CD14-positive monocyte (primary cell): ENCODE measurements at places on chromosomes 1 and 21.

GRCh38 chr1:15668089-15668754 is 15.9 kb upstream of the PLEKHM2 start:
- no peak for DNase-seq

- DNase-seq = no peak
Observed at GRCh38 chr1:21439345-21439720, 604 bp upstream of the NBPF3 start.

- no peak for DNase-seq
Observed at GRCh38 chr1:25804244-25804963, 4.4 kb downstream of the SELENON start.

DNA sequence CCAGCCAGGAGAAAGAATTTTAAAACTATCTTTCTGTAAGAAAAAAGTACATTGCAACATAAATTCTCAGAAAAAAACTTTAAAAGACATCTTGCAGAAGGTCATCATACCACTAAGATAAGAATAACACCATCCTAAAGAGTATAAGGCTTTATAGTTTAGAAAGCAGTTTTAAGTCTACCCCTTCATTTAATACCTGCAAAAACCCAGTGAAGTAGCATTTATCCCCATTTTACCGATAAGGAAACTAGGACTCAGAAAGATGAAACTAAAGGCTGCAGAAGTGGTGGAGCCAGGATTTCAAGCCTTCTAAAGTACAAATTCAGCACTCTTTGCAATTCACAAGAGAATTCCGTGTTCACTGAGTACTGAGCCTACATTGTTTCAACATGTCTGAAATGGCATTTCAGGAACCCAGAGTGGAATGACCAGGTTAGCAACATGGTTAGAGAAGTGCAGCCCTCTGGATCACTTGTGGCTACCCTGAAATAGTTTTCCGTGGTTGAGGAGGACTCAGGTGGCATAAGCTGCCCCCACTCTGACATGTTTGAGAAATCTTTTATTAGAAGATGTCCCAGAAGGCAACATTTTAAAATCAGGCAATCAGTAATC is 6.7 kb downstream of the MYCL start:
- no peak for DNase-seq

GRCh38 chr1:22349362-22350043 is 102.1 kb upstream of the ZBTB40 start:
- DNase-seq = no peak

GRCh38 chr1:18234790-18235242 is 127.2 kb downstream of the IGSF21 start:
- peak; percentile 8 for DNase-seq

- DNase-seq = no peak
Observed at GRCh38 chr1:86823821-86824500, 90.0 kb downstream of the SELENOF start.

DNA sequence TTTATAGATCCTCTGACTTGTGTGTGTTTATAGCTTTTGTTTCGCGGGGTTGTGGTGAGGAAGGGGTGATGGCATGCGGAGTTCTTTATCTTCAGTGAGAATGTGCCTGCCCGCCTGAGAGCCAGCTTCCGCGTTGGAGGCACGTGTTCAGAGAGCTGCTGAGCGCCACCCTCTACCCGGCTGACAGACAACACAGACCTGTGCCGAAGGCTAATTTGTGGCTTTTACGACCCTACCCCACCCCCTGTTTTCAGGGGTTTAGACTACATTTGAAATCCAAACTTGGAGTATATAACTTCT is 14.4 kb upstream of the CD101 start:
- no peak for DNase-seq

DNA sequence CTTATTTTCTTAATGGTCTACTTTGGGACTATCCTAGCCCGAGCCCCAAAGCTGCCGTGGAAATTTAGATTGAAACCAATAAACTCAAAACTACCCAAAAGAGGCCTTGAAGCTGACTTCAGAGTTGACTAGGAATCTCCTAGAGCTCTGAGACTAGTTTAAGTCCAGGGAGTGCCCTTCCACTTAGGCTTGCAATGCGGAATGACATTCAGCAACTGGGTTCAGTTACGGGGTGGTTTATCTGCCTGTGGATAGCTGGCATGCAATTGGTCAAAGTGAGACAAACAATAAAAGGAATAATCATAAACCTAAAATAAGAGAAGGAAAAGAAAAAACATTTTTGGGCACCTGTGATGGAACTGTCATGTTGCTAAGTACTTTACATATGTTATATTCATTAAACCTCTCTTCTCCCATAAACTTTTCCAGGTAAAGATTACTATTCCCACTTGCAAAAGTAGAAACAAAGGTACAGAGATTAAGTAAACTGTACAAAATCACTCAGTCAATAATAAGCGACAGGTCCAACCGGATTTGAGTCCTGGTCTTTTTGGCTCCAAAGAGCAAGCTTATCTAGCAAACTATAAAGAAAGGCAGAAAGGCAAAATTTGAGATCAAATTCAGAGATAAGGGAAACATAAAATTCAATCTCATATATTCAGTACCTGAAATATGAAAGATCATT is 56.5 kb downstream of the GPATCH2 start:
- DNase-seq = no peak

DNA sequence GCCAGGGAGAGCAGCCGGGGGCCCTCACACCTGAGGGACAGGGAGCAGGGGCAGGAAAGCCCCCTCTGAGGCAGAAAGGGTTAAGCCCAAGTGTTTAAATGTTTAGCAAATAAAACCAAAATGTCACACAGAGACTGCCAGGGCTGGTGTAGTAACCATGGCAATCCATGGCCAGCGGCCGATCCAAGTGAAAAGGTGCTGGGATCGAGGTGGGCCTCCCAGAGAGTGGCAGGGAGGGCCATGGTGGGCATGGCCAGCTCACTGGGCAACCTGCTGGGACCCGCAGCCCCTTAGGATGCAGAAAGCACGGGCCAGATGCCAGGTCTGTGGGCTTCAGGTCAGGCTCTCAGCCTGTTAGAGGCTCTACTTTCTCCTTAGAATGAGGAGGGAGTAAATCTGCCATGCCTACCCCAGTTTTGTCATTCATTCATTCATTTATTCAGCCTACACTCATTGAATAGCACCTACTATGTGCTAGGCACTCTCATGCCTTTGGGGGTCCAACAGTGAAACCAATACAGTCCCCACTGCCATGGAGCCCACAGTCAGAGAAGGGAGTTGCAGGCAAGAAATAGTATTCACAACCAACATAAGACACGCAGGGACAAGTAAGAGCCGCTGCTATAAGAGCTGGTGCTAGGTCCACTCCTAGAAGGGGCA is 56.1 kb downstream of the KCNN3 start:
- no peak for DNase-seq

- DNase-seq = no peak
Observed at GRCh38 chr1:2861988-2862813, 60.7 kb upstream of the TTC34 start.

- no peak for DNase-seq
Observed at GRCh38 chr1:145692785-145693443, 14.3 kb downstream of the PDZK1 start.

DNA sequence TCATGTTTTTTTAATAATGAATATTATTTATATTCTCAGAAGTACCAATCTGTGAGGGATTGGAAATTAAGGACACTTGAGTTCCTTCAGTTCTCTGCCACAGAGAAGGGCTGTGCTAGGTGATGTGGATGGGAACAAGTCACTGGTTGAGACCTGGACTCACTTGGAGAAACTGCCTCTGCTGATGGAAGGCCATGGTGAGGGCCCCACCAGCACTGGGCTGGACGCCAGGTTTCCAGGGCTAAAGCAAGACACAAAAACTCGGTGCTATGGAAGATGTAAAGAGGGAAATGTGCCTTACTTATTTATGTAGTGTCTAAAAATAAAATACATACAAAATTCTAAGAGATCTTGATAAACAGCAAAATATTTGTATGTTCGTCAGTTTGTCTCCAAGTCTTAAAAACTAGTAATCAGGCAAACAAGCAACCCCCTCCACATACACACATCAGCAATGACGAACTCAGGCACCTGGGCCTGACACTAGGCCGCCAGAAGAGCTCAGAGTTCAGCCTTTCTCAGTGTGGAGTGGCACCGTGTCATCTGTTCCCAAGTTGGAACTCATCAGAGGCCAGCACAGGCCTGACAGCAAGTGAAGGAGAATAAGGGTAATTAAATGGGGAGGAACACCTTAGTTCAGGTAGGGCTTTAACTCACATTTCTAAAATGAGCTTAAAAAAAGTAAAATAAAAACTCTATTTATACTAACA is 19.6 kb downstream of the SIPA1L2 start:
- DNase-seq = no peak

DNA sequence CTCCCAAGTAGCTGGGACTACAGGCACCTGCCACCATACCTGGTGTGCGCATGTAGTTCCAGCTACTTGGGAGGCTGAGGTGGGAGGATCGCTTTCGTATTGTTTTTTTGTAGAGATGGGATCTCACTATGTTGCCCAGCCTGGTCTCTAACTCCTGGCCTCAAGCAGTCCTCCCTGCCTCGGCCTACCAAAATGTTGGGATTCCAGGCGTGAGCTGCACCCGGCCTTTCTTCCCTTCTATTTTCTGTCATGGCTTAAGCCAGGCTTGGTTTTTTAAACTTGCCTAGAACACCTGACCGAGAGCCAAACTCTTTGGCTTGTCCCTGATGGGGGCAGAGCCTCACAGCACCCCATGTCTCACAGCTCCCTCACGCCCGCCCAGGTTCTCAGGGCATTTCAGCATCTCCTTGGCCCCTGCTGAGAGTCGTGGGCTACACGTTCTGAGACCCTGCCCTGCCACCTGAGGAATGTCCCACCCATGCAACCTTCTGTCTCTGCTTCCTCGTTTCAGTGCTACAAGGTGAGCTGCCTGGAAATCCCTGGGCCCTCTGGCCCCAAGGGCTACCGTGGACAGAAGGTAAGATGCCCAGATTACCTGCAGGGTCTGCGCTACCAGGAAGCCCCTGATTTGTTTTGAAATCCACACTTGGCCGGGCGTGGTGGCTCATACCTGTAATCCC is 15.7 kb downstream of the COL6A2 start:
- DNase-seq = no peak

- DNase-seq = no peak
Observed at GRCh38 chr1:179095377-179095776, 13.5 kb downstream of the TOR3A start.
